MG63 (cell line): ENCODE measurements at places on chromosomes 6 and 20. TPM values are rescaled to one million over a fixed set of nuclear protein-coding genes. Genes with fewer than 3 reads are reported as not detected.

The PRSS16 gene
- 0.33 TPM in 1 of 2 replicates, not detected in the other for total RNA-seq

DNA sequence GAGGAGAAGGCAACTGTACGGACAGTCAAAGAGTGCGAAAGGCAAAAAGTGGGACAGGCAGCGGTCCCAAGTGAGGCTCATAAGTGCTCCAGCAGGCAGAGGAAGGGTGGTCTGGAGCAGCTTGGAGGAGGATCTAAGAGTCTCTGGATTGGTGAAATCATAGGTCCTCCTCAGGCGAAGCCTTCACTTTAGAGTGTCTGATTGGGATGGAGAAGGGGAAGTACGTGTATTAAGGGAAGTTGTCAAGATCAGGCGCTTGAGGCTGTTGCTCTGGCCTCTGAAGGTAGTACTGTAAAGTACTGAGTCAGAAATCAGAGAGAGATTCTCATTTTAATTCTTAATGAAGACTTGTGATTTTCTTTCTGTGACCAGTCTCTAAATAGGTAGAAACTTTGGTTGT is 185.6 kb downstream of the KIF16B start:
- no peak for DNase-seq

The PBOV1 gene
- not detected in 2 replicates for total RNA-seq

GRCh38 chr6:125107896-125108295 is 45.7 kb upstream of the TPD52L1 start:
- DNase-seq: no peak

The PAK5 gene
- total RNA-seq: not detected in 2 replicates

- no peak for DNase-seq
Measured at GRCh38 chr6:2938632-2939083, 32.7 kb downstream of the SERPINB6 start.

GRCh38 chr20:20843982-20844381 is 131.5 kb upstream of the RALGAPA2 start:
- no peak for DNase-seq
